ENCODE measurements at places on chromosomes 6 and 20.
A peak's percentile ranks its signal among the peaks of the same experiment; 100 is the strongest.

- no peak for DNase-seq
Measured at GRCh38 chr20:11546939-11547338, 370.8 kb upstream of the BTBD3 start.

DNA sequence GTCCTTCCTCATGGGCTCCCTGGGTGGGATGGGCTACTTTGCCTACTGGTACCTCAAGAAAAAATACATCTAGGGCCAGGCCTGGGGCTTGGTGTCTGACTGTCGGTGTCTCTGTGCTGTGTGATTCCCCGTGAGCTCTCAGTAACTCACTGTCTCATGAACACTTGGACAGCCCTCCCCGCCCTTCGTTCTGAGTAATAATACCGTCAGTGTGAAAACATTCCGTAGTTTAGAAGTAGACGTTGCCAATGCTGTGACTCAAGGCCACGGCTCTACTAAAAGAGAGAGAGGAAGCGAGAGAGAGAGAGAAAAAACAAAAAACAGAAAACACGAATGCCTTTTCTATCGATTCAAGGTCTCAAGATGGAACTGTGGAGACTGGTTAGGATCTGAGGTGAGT is 31.8 kb downstream of the FITM2 start:
- peak; percentile 89 for DNase-seq

- DNase-seq: no peak
Measured at GRCh38 chr20:49653925-49654434, 59.7 kb downstream of the B4GALT5 start.

DNA sequence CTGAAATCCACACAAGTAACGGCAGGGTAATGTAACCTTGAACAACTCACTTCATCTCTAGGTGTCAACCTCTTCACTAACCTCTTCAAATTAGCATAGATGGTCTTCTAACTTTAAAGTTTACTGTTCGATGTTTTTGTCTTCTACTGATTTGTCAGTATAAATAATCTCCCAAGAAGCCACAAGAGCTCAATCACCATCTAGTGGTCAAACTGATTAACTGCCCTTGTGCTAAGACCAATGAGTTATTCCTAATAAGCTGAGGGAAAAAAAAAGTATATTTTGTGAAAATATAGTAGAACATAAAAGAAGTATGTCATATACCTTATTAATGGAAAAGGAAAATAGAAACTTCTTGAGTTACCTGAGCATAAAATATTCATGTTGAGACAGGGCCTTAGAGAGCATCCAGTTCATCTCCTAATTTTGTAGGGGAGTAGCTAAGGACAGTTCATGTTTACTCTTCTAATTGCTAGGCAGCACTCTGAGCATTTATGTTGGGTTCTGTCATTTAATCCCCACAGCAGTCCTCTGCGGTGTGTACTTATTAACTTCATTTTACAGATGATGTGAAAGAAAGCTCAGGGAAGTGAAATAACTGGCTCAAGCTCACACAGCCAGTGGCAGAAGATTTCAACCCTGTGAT is 317.1 kb downstream of the ESR1 start:
- peak; percentile 62 for DNase-seq

DNA sequence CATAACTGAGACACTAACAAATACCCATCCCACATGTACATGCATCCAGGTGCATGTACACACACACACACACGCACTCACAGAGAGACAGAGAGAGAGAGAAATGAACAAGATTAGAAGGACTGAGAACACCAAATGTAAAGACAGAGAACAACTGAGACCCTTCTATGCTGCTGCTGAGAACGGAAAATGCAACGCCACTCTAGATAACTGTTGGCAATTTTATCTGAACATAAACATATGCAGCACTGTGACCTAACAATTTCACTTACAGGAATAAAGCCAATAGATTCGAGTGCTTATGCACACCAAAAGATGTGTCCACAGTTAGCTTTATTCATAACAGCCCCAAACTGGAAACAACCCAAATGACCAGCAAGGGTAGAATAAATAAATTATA is 103.8 kb upstream of the LY86 start:
- DNase-seq: no peak

GRCh38 chr6:157496534-157497095 is 115.6 kb downstream of the ZDHHC14 start:
- no peak for DNase-seq

DNA sequence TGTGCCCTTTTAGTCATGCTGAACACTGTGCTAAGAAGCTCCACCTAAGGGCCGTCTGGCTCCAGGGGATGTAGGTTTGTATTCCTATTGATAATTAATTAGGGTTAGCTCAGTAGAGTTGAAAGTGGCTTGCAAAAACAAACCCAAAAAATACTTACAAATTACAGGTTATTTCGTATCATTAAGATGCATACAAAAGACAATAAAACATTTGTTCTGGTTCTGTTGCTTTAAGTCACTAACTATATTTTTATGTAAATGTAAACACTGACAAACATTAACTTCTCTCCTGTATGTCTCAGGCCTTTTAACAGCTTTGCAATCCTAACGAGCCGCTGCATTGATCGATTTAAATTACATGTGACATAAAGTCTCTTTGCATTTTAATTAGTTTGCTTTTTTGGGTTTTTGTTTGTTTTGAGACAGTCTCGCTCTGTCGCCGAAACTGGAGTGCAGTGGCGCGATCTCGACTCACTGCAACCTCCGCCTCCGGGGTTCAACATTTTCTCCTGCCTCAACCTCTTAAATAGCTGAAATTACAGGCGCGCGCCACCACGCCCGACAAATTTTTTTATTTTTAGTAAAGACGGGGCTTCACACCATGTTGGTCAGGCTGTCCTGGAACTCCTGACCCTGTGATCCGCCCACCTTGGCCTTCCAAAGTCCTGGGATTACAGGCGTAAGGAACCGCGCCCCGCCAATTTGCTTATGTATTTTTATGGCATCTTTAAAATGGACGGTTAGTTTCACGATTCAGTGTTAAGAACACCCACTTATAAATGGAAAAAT is 110.9 kb downstream of the HFE start:
- peak; percentile 63 for DNase-seq

GRCh38 chr6:579339-579738 is 77.6 kb downstream of the HUS1B start:
- DNase-seq: peak; percentile 20

DNA sequence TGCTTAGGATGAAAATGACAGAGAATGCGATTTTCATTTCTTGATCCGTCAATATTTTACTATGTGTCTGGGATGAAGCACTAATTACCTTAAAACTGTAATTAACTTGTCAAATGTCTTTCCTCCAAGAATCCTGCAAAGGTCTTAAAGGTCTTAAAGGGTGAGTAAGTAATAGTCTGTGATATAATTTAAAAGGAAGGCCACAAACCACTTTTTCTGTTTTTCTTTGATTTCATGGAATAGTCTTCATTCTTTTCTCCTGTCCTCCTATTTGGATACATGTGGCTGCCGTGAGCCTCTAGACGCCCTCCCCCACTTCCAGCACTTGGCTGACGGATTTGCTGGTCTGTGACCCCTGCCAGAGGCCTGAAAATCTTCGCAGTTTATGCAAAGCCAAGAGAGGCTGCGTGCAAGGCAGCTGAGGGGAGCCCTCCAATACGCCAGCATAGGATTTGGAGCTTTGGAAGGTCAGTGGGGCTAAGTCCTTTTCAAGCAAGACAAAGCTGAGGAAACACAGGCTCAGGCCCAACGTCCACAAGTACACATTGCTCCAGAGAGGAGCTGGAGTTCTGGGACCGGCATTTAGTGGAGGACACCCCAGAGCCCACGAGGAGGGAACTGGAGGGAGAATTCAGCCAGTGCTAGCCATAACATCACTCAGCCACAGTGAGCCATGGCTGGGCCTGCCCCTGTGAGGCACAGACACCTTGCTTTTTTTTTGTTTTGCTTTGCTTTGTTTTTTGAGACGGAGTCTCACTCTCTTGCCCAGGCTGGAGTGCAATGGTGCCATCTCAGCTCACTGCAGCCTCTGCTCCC is 382.6 kb downstream of the SMOC2 start:
- no peak for DNase-seq

GRCh38 chr20:32484958-32485769 is 100.0 kb downstream of the NOL4L start:
- DNase-seq: peak; percentile 81

- DNase-seq: no peak
Measured at GRCh38 chr6:132760256-132760655, 2.6 kb upstream of the VNN2 start.

DNA sequence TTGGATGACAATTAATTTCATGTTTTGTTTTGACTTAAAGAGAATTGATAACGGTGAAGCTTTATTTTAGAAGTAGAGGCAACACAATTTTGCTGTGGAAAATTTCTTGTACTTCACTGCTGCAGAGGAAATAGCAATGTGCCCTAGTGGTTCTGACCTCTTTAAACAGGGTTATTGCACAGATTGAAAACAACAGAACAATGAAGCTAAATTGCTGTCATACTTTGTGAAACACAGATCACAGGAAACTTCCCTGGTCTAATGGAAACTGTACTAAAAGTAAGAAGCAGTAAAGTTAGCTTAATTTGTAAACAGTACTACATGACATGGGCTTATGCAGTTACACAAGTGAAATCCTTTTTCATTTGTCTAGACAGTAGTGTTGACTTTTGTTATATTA is 31.3 kb downstream of the OR2A4 start:
- no peak for DNase-seq

DNA sequence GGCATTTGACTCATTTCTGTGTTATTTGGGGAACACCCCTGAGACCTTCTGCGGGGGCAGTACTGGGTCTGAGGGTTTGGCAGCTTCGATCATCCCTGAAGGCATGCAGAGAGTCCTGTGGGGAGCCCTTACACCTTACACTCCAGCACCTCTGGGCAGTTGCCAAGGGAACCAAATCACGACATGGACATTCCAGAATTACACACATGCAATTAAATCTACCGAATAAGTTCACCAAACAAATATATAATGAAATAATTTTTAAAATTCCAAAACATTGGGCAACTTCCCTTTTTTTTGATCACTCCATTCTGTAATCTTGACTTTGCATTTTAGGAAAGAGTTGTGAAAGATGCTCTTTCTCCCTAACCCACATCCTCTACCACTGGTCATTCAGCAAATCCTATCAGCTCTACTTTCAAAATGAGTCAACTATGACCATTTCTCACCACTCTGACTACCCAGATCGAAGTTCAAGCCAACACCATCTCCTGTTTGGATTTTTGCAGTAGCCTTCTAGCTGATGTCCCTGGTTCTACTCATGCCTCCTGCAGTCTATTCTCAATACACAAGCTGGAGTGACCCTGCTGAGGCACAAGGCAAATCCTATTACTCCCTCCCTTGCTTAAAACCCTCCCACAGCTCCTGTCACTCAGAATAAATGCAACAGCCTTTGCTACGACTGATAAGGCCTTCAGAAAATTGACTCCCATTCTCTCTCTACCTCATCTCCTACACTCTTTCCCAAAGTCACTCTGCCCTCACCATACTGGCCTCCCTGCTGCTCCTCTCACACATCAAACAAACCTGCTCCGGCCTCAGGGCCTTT is 533.3 kb downstream of the HACE1 start:
- peak; percentile 65 for DNase-seq

DNA sequence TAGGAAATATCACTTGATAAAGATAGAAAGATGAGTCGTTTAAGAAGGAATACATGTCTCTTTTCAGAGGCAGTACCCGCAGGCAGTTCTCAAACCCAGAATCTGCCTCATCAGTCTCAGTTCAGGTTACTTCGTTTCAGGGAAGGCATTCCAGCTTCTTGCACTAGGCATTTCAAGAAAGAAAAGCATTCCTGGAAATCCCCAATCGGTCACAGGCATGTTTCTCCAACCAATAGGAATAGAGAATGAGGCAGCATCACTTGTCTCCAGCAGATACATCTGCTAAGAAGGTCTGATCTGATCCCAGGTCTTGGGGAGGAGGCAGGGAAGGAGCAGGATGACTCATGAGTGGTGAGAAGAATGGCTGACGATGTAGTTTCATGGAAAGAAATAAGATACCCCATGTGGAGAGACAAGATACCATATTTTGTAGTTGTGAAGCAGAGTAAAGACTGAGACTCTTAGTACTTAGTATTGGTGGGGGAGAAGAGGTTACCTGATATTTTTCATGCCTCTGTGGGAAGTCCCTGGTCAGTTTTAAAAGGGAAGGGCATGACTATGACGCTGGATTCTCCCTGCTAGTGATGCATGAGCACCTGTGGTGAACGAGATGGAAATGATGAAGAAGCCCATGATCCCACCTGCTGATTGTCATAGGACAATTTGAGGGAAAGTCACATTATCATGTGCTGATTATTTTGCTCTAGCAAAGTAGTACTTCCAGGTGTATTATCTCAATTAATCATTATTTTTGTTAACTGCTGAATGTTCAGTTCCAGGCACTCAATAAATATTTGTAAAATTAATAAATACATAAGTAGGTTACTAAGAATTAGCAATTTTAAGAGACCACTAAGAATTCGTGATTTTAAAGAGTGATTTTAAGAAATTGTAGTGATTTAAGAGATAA is 20.3 kb upstream of the HLA-DRB1 start:
- DNase-seq: peak; percentile 91

DNA sequence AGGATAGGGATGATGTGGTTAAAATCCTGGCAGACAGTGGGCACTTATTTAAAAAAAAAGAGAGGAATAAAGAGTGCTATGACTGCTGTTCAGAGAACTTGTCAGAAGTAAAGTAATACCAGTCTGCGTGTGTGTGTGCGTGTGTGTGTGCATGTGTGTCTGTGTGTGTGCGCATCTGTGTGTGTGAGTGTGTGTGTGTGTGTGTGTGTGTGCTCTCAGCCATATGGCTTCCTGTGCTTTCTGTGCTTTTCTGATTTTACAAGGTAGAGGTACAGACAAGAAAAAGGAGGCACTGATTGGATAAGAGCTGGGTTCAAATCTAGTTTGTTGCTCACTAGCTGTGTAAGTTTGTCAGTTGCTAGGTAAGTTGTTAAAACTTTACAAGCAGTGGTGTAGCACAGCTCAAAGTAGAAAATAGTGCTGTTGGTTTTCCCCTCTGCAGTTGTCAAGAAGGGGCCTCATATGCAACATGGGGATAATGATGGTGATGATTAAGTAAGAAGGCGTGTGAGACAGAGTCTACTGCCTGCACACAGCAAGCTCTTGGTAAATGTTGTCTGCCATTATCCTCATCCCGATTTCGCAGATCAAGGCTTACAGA is 155.3 kb upstream of the ZNF217 start:
- peak; percentile 79 for DNase-seq

GRCh38 chr6:39074486-39074885 is 25.9 kb downstream of the GLP1R start:
- DNase-seq: no peak

- no peak for DNase-seq
Measured at GRCh38 chr20:58986968-58987517, 6.0 kb downstream of the NELFCD start.

DNA sequence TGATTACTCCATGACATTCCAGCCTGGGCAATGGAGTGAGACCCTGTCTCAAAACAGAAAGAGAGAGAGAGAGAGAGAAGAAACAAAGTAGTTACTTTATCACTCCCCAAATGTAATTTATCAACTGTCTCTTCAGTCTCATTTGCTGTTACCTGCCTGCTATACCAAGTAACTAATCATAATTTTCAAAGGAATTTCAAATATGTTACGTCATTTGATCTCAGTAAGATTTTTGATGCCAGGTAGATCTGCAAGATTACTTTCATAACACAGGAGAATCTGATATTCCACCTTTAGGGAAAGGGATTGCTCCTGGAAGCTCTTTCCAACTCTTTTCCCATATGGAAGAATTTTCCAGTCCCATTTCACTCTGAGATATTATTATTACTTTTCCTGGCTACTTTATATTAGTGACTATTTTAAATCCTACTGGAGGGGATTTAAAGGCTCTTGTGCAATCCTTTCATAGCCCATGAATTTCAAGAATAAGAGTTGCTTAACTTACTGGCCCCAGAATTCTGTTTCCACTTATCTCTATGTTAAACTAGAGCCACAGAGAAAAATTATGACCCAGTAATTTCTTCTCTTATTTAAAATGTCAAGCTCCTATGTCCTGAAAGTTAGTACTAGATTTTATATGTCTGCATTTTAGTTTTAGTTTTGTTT is 390.2 kb upstream of the FLRT3 start:
- DNase-seq: no peak
